ENCODE measurements at places on chromosomes 16 and 17. TPM values are rescaled to one million over a fixed set of nuclear protein-coding genes. Genes with fewer than 3 reads are reported as not detected.

GRCh38 chr17:41617698-41618097, 5.1 kb upstream of the KRT16 start:
- DNase-seq = no peak

DNA sequence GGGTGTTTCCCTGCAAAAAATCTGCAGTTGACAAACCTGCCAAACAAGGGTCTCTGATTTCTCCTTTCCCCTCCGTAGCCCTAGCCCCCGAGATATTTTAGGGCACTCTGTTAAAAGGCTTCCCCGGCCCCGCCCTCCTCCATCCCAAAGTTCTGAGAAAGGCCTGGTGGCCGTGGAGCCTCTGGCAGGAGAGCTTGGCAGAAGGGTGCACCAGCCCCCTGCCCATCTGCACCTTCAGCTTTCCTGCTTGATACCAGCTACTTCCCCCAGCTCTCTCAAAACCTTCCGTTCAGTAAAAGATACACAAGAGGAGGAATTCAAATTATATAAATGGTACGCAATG, 711 bp upstream of the CANT1 start:
- no peak for DNase-seq

GRCh38 chr17:33330877-33331276, 37.8 kb upstream of the ASIC2 start:
- DNase-seq = no peak

VAT1L gene
- not detected for total RNA-seq

DNA sequence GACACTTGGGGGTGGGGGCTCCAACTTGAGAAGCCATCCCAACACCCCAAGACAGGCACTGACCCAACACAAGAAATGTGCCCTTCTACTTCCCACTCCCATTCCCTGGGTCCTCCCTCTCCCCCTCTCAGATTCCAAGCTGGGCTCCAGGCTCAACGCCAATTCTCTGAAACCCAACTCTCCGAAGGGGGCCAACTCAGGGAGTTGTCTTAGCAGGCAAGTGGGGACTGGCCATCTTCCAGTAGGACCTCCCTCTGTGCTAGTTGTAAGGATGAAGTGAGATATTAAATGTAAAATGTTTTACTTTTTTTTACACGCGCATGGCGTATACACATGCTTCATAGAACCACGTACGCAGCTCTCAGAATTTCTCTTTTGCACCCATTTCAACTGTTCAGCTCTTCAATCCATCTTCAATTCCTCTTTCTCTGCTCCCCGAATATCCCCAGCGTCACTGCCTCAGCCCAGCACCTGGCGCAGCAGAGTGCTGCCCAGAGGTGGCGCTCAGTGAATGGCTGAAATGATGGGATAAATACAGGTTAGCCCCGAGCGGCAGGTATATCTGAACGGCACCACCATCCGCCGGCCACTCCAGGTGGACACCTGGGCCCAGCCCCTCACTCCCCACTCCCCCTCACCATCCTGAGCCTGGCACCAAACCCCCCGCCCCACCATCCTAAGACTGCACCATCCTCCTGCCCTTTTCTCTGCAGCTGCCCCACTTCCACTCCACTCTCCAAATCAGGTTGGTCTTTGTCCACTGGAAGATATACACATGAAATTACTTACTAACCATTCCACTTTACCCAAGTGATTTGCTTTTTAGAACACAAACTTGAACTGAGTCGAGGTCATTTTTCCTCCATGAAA, 43.9 kb upstream of the TNRC6C start:
- DNase-seq = peak; percentile 45

CHRNE gene
- not detected for total RNA-seq

- DNase-seq = peak; percentile 83
Measured at GRCh38 chr17:50397111-50397918, at the start of gene LRRC59. Gene LRRC59, minus strand, starts transcription at chr17:50397523. Its CDS starts 206 bp downstream, at chr17:50397317.

KLHL10 gene
- not detected for total RNA-seq

SLC16A5 gene
- total RNA-seq = not detected

DNA sequence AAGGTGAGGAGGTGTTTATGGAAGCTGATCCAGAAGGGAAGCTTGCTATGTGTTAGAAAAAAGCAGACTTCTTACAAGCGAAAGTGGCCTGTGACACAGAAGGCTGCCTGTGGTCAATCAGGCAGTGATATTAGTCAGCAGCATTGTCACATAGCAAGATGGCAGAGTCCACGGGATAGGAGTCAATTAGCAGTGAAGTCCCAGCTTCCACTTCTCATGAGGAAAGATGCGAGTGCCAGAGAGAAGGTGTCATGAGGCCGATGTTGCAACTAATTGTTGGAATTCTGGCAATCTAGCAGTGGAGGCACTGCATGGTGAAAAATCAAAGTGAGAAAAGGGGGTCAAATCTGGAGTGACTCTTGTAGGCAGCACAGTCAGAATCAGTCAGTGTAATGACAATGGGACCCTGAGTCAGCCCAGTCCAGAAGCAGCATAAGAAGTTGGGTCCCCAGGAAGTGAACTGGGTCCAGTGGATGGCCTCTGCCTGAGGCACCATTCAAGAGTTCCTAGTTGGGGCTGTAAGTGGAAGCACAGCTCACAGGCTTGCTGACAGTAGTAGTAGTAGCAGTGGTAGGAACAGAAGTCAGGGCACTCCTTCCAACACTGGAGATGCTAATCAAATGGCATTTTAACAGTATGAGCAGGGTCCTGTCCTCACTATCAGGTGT, 85.1 kb downstream of the TNFRSF13B start:
- DNase-seq = no peak

DNA sequence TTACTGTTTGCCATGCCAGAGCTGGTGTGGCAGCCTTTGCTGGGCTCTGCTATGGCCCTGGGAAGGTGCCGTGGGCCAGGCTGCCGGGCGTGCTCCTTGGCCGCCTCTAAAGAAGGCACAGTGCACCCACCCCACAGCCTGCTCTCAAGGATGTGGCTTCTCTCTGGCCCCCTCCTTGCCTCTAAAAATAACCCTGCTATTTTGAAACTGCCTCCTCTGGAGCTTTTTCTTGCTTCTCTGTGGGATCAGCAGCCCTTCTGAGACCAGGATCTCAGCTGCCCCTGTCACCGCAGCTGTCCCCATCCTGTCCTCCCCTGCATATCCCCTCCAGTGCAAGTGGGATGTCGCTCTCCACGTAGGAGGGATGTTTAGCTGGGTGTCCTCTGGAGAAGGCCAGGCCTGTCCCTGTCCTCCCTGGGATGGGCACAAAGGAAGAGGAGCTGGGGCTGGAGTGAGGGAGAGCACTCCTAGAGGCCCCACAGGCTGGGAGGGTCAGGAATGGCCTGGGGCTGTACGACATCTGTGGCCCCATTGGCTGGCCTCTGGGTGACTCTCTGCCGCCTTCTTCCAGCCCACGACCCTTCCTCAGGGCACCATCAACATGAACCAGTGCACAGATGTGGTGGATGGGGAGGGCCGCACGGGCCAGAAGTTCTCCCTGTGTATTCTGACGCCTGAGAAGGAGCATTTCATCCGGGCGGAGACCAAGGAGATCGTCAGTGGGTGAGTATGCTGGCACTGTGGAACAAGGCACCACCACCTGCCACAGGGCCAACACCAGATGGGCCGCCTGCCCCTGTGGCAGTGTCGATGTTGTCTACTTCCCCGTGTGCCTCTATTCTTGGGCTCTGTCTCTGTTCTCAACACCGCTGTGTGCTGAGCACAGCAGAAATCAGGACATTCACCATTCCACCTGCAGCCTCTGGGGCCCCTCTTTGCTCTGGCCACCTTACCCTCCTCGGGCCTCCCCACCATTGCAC, 79.7 kb downstream of the PLD6 start:
- DNase-seq = no peak

DNA sequence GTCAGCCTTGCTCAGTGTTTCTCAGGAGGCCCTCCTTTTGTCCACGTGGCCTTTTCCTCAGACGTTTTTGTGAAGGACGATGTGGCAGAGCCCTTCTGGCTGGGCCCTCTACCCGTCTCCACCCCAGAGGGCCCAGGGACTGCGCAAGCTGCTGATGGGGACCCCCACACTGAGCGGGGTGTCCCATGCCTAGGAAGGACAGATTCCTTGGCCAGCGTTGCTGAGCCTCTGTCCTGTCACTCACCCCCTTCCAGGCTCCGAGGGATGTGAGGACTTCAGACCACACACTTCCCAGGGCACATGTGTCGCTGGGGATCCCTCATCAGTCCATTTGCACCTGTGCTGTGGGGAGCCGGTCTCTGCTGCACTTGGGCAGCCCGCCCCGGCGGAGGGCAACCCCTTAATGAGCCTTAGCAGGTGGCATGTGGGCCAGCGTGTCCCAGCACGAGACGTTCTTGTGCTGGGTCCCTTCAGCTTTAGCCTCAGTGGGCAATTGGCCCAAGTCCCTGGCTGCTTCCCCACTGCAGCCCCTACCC, 48.3 kb downstream of the NT5M start:
- no peak for DNase-seq

CLEC10A gene
- not detected for total RNA-seq

CSH1 gene
- not detected for total RNA-seq

DNA sequence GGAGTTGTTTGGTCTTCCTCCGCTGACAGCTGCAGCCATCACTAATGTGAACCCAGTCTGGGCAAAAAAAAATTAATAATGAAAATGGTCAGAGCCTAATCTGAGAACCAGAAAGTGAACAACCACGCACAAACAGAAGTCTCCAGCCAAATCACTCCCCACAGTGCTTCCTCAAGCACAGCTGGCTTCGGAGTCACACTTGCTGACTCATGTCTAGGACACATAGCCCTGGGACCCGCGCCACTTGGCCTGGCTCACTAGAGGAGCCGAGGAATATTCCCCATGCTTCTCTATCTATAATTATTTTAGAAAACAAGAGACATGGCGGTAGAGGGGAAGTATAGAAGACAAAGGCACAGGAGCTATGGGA, 109.1 kb downstream of the ZFHX3 start:
- no peak for DNase-seq

DNA sequence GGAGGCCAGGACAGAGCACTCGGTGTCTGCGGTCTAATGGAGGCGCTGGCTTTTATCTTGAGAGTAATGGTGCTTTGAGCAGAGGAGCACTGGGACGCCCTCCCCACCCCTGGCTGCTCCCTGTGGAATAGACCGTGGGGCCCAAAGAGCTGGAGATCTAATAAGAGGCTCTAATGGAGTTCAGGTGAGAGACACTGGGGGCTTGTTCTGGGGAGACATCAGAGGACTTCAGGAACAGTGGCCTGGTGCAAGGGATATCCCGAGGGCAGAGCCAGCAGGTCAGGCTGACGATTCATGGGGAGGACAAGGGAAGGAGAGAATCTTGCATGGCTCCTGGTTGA, 9.5 kb upstream of the KRT19 start:
- no peak for DNase-seq

ACSM2A gene
- total RNA-seq = not detected

PIK3R6 gene
- total RNA-seq = not detected

GRCh38 chr16:28210979-28211588, 681 bp downstream of the XPO6 start:
- DNase-seq = peak; percentile 50

GRCh38 chr16:89094252-89094879, 714 bp downstream of the ACSF3 start:
- peak; percentile 4 for DNase-seq

RNF43 gene
- 5.6 TPM for total RNA-seq

DNA sequence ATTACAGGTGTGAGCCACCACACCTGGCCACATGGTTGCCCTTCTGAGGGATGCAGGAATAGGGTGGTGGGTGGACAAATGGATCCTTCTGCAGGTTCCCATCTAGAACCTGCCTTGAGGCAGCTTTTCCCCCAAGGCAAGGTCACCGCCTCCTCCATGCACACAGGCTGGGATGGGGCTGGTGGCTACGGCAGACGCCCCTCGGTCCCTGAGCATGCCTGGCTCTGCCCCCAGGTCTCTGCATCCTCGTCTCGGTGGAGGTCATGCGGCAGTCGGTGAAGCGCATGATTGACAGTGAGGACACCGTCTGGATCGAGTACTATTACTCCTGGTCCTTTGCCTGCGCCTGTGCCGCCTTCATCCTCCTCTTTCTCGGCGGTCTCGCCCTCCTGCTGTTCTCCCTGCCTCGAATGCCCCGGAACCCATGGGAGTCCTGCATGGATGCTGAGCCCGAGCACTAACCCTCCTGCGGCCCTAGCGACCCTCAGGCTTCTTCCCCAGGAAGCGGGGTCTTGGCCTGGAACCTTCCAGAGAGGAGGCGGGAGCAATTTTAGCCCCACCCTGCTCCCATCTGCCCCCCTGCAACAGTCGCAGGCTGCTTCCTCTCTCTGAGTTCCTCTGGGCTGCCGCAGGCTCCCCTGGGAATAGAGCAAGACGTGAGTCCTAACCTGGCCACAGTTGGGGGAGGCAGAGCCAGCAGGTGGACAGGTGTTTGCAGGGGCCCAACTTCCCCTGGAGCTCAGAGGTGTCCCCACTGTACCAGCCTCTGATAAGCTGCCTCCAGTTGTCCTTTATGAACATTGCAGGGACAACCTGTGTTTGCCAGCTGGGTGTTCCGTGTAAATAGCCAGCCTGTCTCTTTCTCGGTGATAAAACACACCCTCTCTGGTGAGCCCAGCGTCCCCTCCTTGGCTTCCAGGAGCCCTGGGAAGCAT, 11.7 kb downstream of the CACNG1 start:
- DNase-seq = no peak

GRCh38 chr16:85858984-85859817, 39.8 kb upstream of the IRF8 start:
- no peak for DNase-seq

DNA sequence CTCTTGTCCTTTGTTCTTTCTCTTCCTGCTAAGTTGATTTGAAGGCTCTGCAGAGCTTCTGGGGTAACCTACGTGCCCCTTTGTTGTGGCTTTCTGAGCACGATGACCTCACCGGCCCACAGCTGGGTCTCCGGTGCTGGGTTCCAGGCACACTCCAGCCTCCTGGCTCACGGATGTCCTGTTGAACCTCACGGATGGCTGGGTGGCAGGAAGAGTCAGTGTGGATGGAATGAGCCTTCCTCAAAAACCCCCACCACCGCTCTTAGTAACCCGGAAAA, 116.0 kb downstream of the SOCS1 start:
- no peak for DNase-seq

DNA sequence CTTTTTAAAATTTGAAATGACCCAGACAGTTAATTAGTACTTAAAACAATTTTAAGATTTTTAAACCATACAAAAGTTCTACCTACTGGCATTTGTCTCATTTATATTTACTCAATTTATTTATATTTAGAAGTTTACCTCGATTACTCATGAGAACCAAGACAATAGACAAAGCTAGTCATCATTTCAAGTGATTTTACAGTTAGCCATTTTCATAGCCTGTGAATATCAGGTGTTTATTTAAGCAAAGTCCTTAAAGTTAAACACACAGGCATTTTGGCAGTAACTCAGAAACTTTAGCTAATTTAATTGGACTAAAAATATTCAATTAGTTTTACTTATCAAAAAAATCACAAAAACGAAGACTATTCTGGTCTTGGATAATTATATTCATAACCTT, 101.6 kb upstream of the KIF2B start:
- DNase-seq = no peak

ERN2 gene
- total RNA-seq = not detected

GRCh38 chr16:5069048-5069447, 2.6 kb upstream of the ALG1 start:
- DNase-seq = no peak

GNGT2 gene
- not detected for total RNA-seq

LHX1 gene
- total RNA-seq = 1.2 TPM

CES3 gene
- 1.5 TPM for total RNA-seq

DNA sequence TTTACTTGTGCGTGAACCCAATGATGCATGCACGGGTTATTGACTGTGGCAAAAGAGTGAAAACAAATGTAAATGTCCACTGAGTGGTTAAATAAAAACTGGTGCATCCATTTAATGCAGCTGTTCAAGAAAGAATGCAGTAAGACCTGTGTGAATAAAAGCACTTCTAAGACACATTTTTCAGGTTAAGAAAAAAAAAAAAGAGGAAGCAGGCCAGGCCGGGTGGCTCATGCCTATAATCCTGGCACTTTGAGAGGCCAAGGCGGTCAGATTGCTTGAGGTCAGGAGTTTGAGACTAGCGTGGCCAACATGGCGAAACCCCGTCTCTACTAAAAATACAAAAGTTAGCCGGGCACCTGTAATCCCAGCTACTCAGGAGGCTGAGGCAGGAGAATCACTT, 11.8 kb downstream of the CNGB1 start:
- DNase-seq = no peak
